ENCODE measurements at places on chromosomes 7 and 10.

DNA sequence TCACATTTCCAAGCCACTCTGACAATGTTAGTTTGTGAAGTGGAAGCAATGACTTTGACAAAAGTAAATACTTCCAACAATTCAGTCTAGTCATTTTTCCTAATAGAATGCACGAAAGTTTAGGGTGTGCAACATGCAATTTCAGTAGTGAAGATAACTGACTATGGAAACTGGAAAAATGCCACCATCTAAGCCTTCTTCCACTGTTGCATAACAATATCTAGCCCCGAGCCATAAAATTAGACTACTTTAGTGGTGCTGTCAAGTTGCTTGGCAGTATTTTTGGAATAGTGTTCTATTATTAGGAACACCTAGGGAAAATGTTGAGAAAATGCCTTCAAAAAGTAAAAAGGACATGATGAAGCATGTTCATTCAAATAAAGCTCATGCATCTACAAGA, 17.9 kb downstream of the SEMA3A start:
- no peak for DNase-seq

GRCh38 chr7:135664046-135664589, 1.8 kb downstream of the STMP1 start:
- DNase-seq, result no peak

DNA sequence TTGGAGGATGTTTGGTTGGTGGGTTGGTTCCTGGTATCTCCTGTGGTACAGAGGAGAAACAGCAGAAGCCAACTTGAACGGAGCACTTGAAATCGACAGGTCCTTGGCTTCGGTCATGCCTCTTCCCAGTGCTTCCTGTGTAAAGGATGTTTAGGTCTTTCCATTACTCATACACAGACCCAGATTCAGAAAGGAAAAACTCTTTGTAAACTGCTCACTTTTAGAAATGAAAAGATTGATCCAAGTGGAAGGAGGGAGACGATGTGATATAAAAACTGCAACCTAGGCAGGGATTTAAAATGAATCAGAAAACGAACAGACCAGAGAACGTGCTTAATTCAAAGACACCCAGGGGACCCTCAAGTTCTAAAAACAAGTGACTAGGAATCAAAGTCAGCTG, 338.4 kb downstream of the GALNT17 start:
- DNase-seq, result no peak

- DNase-seq, result no peak
Observed at GRCh38 chr7:149621776-149622175, 124.2 kb upstream of the ZNF746 start.

DNA sequence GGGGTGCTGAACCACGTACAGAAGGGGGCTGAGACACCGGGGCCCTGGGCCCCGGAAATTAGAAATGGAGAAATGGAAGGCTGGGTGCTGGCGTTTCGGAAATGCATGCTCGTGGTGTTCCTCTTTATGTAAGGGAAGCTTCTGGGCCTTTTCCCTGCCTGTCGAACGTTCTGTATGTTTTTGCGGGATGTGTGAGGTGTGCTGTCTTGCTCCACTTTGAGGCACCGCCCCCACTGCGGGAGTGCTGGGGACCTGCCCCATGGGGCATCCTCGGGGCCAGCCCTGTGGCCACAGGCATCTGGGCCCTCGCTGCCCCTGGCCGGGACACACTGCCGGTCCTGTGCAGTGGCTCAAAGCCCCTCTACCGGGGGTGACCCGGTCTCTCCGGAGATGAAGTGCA, 1.7 kb upstream of the VENTX start:
- DNase-seq, result no peak

DNA sequence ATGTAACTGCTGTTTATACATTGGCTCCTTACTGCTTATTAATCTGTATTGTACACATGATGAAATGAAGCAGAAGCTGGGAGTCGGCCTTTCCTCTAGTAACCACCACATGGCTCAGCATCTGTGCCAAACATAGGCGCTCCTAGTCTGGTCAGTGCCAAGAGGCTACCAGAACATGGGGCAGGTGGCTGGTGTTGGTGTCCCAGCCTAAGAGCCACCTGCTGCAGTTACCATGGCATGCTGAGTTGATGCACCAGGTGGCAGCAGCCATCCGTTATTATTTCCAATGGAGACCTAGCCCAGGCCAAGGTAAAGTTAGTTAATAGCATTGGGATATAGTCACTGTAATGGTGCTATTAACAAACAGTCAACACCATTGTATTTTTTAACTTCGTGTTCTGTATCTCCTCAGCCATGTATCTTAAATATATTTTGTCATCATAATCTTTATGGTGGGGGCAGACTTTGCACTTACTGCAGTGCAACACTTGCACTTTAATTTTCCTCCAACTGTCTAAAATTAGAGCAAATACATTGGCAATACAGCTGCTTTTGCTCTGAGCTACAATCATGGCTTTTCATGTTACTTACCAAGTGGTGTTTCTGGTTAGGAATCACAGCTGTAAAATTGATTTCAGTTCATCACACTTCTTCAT, 33.1 kb downstream of the HBP1 start:
- peak; percentile 75 for DNase-seq

DNA sequence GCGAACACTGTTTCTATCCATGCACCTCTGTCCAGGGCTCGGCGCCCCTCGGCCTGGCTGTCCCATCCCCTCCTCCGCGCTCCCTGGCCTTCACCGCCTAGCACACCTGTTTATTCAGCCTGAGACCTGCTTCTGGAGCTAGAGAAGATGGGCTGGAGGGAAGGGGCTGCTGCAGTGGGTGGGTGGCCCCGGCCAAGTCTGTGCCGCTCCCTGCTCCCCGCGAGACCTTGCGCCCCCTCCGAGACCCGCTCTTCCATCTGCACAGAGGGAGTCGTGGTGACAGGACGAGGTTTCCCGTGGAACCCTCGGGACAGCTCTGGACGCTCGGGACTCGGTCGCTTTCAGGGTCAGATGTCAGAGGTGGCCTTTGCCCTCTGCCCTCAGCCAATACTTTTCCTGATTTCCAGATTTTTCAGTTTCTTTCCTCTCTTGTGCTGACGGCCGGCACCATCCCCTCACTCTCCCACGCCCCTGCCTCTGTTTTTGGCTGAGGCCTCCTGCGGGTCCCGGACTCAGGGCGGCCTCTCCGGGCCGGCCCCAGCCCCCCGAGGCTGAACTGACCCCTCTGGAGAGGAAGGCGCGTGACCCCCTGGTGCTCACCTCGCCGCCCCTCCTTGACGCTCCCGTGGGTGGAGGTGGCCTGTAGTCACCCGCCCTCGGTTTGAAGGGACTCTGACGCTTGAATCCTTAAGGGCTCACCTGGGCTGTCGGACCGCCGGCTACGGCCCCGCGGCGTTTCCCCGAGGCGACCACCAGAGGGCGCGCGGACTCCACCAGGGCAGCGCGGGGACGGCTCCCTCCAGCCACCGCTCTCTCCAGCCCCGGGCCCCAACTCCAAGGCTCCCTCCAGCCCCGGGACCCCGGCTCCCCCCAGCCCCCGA, 15.6 kb downstream of the SHH start:
- DNase-seq, result peak; percentile 30

DNA sequence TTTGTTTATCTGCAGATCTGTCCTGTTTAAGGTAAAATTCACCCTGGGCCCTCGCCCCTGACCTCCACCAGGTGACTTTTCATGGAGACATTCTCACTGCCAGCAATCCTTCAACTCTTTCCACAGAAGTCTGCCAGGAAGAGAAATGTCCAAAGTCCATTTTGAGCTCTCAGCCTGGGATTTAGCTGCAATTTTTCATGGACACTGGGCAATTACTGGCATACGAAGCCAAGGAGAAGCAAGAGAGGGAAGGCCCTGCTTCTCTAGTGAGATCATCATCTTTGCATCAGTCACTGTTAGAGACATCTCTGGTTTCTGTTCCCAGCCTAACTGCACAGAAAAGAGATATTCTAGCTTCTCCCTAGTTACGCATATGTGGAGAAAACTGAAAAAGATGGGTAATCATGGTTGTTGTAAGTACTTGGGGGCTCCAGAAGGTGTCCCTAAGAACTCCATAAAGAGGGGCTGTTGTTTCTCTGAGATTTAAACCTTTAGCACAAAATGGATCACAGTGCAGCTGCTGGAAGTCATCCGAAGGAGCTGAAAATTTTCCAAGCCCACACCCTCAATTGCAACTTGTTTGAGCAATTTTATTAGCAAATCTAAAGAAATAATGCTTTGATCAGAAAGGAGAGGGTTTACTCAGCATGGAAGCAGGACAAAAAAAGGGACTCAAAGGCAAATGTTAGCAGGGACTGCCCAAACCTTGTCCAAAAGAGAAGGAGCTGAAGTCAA, 168.9 kb downstream of the SNX10 start:
- no peak for DNase-seq

GRCh38 chr7:20158684-20159083, 58.5 kb downstream of the MACC1 start:
- DNase-seq, result no peak

DNA sequence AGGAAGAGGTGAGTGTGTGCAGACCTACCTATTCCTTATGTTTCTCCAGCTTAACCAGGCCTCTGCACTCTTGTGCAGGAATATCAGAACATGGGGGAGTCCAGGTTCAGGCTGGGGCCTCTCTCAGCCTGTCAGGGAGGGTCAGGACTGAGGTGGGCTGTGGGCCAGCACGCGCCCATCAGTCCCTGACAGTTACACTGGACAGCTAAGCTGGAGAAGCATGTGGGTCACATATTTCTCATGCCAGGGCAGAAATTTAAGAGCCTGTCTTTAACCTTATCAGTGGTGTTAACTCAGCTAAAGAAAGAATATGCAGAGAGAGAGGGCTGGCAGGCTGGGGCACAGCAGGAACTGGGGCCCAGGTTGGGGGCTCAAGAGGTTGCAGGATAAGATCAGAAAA, 8.7 kb upstream of the POLD2 start:
- DNase-seq, result no peak

DNA sequence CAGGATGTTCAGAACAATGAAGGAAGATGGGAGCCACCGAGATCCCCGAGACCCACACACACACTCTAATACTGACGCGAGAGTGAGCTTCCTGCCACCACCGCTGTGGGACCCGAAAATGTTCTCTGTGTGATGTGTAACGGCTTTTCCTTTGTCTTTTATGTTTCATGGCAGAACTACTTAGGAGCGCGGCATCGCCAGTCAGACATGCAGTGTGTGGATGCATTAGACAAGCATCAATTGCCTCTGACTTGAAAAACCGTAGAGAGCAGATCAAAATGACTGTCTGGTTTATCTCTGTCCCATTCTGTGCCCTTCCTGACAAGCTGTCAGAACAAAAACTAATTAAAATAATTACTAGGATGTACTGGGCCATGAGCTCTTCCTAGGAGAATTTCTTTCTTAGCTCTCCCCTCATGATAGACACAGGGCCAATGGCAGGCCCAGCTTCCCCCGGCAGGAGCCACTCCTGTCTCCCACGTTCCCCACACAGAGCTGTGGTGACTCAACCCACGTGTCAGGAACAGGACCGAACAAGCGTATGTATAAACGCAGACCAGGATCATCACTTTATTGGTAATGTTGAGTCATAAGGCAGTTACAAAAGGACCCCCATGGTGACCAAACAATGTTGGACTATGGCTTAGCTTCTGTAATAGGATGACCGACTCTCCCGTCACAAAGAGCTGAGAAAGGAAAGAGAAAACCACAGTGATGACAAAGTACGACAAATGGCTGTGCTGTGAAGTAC, 705.0 kb downstream of the PARD3 start:
- DNase-seq, result peak; percentile 6

Data from NCI-H2081 (cell line).